ENCODE measurements at places on chromosomes 1 and 21.

DNA sequence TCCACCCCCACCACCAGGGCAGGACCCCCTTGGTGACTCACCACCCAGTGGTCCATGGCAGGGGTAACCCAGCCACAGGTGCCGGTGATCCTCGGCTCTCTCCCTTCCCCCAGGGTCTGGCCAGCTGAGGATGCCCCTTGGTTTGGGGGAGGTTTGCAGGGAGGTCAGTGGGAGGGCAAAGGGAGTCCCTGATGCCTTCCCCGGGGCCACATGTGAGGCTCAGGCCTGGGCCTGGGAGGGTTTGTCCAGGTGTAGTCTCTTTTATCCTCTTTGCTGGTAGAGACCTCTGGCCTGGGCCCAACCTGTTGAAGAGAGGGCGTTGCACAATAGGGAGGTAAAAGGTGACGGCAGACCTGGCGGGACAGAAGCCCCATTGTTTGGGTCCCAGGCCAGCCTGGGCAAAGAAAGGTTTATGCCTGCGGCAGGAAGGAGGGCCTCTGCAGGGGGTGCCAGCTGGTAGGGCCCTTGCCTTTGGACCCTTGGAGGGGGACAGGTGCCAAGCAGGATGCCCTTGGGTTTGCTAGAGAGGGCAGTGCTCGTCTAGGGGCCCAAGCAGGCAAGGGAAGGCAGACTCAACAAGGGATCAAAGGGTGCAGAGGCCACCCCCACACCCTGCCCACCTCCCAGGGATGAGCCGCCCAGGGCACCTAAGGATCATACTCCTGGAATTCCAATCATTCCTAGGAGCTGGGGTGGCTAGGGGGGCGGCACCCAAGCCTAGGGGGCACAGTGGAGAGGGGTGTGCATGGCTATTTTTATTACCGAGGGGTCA is 760 bp upstream of the TINAGL1 start:
- no peak for DNase-seq

DNA sequence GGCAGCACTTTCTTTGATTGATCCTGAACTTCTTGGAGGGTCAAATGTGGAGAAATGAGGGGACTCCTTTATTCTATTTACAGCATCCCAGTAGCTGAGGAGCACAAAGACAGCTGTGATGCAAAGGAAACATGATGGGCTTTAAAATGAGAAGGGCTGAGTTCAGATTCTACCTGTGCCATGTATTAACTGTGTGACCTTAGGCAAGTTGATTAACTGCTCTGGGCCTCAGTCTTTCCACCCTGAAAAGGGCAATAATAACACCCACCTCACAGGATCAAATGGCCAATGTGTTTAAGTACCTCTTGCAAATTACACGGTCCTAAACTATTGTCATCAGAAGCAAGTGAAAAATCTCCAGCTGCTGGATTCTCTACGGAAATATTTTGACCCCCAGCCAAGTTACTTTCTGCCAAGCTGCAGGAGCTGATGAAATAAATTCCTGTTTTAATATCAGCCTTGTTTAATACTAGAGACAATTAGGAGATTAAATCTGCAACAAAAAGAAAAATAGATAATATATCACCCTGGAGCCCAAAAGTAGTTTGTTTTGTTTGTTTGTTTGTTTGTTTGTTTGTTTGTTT is 15.7 kb downstream of the TMEM81 start:
- DNase-seq, result no peak

DNA sequence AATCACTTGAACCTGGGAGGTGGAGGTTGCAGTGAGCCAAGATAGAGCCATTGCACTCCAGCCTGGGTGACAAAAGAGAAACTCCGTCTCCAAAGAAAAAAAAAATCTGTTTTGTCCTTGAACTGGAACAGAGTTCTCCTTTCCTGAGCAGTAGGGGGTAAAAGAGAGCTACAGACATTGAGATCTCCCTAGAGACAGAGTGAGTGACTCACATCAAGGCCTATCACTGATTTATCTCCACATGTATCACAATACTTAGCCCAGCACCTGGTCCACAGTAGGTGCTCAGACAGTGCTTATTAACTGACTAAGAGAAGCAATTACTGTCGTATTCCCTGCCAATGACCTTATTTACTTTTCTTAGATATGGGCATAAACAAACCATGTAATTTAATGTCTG is 354.1 kb upstream of the C1orf87 start:
- no peak for DNase-seq

DNA sequence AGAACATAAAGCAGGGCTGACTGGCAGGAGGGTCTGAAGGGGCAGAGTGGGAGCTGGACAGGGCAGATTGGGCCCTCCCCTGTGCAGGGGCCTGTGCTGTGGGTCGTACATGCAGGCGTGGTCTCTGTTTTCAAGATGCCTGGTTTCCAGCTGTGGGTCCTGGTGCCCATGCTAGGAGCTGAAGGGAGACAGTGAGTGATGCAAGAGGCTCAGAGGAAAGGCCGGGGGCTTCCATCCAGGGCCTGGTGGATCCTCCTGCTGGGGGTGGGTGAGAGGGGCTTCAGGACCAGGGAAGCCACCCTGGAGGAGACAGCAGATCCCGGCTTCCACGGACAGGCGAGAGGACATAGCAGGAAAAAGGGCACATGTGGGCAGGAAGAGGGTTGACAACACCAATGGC is 349.0 kb upstream of the VAMP3 start:
- DNase-seq, result no peak

GRCh38 chr1:206558794-206559671 is 51.7 kb downstream of the RASSF5 start:
- DNase-seq, result no peak

DNA sequence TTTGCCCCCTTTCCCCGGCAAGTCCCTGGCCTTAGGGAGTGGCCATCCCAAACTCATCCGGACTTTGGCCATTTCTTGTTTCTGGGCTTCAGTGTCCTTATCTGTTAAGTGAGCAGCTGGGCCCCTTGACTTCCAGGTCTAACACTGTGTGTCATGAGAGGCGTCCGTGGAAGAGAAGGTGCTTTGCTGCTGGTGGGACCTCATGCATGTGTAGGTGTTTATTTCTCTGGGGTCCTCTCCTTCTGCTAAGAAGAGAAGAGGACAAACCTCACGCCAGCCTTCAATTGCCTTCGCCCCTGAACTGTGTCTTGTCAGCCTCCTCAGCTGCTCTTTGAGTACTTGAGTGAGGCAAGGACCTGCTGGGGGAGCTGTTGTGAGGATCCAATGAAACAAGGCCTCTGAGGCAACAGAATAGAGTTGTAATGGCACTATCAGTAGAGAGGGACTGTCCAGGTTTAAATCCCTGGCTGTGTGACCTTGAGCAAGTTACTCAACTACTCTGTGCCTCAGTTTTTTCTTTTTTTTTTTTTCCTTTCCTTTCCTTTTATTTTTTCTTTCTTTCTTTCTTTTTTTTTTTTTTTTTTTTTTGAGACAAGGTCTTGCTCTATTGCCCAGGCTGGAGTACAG is 72.5 kb downstream of the RUNX3 start:
- no peak for DNase-seq

DNA sequence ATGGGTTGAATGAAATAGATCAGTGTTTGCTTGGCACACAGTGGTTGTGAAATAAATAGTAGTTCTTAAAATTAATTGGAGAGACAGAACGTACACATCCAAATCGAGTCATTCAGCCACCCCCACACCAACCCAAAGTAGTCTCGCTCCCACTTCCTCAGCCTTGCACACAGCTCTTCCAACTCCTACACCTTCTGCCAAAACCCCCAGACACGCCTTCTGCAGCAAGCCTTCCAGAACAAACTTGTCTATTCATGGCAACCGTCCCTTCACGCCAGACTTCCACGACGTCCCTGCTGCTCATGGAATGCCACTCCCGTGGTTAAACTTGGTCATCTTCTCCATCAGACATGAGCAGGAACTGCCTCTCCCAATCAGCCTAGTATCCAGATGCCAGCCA is 37.5 kb upstream of the RD3 start:
- DNase-seq, result no peak

GRCh38 chr1:118223426-118223825 is 38.4 kb upstream of the SPAG17 start:
- no peak for DNase-seq

GRCh38 chr1:36665478-36666080 is 182.9 kb upstream of the CSF3R start:
- DNase-seq, result no peak

DNA sequence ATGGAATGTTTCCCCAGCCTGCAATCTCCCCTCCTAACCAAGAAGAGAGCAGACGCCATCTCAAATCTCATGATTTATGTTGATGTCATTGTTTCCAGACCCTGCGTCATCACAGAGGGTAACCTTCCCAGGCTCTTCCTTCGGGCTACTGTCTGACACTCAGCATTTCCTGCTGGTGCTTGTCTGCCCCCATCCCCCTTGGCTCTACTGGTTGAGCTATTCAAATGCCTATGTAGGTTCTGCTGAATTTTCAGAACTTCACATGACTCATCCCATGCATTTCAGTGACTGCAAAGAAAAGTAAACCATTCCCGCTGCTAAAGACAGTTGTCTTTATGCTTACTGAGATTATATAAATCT is 24.8 kb upstream of the ITPKB start:
- DNase-seq, result no peak

DNA sequence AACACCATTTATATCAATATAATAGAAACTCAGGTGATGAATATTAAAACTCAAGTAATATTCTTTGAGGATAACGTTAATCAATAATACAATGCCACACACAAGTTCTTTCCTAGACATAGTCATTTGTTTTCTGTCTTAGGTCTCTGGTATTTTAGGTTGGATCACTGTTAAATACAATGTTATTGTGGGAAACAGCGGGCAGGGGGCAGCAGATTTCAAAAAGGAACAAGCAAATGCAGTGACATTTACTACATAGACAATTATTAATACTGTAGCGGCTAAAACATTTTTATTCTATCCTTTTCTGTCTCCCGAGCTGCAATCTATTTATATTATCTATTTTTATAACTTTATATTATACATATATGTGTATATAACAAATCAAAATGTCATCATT is 186.4 kb upstream of the ZNHIT6 start:
- no peak for DNase-seq

GRCh38 chr1:93816970-93817678 is 61.9 kb downstream of the DNTTIP2 start:
- no peak for DNase-seq

DNA sequence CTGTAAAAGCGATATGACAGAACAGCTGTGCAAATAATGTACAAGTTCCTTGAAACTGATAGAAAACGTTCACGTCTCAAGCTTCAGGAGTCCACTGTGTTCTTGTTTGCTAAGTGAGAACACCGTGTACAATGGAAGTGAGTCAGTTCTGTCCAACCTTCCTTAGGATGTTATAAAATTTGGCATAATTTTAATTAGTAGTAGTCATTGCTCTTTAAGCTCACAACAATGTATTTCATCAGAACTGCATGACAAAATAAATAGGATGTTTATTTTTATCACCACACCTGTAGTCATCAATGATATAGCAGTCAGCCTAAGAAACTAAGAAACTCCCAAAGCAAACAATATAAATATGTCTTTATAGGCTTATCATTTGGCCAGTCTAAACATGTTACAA is 53.0 kb downstream of the RGS2 start:
- no peak for DNase-seq

- no peak for DNase-seq
Observed at GRCh38 chr21:42193721-42194120, 25.2 kb upstream of the ABCG1 start.

DNA sequence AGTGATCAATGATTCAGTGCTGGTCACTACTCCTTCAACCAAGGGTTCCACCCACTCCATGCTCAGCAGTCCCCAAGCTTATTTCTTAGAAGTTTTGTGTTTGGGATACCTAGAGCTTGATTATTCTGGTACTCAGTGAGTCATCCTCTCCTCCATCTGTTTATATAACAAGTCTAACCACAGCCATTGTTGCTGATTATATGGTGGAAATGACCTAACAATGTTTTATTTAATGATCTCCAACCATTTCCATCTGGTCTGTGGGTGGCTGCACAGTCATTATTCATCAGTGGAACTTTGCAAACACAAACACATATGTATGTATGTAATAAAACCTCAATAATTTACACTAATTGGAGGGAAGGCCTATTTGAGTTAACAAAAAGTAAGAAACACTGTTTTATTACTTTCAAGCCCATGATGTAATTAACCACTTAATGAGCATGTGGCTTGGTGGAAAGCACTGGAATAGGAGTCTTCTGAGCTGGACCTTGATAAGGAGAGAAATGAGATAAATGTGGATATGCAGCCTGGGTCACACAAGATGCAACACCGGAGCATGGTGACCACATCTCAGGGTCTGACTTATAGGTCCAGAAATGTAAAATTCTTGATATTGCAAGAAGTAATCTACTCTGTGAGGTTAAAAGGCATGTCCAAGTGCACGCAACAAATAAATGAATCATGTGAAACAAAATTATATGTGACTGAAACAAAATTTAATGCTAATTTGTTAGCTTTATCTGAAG is 99.0 kb upstream of the WLS start:
- DNase-seq, result no peak

- no peak for DNase-seq
Observed at GRCh38 chr1:226276077-226276682, 32.8 kb downstream of the LIN9 start.

DNA sequence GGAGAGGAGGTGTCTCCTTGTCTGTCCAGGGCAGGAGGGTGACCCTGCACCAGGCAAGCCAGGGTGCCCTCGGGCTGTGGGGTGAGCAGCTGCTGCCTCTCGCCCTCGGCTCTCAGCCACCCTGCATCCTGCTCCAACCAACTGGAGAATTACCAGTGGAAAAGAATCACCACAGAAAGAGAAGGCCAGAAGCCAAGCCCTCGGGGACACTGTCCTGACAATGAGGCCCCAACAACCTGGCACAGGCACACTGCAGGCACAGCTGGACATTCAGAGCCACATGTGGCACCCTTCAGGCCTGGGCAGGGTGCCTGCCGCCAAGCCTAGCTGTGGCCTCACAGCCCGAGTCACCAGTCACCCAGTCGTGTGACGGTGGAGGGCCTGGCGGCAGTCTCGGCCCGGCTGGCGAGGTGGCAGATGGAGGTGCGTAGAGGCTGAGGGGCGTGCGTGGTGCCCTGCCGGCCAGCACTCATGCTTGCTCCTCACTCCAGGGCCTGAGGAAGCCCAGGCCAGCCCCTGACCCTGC is 12.0 kb downstream of the MEGF6 start:
- no peak for DNase-seq

DNA sequence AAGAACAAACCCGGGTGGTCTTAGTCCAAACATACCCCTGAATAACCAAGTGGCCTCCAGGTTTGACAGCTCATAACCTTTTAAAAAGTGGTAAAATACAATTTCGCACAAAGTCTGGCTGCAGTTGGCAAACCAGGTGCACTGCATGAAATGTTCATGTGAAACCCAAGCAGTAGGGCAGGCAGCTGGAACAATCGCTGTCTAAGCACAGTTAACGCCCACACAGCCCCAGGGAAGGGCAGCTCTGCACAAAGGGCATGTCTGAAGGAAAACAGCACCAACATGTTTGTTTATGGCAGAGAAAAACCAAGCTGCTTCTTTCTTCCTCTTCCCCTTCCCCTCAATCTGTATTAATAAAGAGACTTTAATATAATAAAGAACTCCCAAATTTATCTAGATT is 49.5 kb downstream of the KIAA1614 start:
- no peak for DNase-seq

Data from T-helper 9 cell (primary cell).